Activated CD4-positive, alpha-beta memory T cell treated with anti-CD3 and anti-CD28 coated beads, Interleukin-2, amount 10 ng/mL, durations not matched to agents 7 days and 5 days (primary cell): ENCODE measurements at places on chromosomes 3 and 15. TPM values are rescaled to one million over a fixed set of nuclear protein-coding genes. Genes with fewer than 3 reads are reported as not detected.

DUOXA2 gene
- not detected for total RNA-seq

RPLP1 gene
- total RNA-seq, result 1,535 TPM

BCL2A1 gene
- 14.1 TPM for total RNA-seq

IFT57 gene
- total RNA-seq, result 28.0 TPM

MASP1 gene
- total RNA-seq, result not detected

SERPINI2 gene
- total RNA-seq, result not detected

PLSCR1 gene
- total RNA-seq, result 208 TPM
